ENCODE measurements at places on chromosomes 4 and X. TPM values are rescaled to one million over a fixed set of nuclear protein-coding genes. Genes with fewer than 3 reads are reported as not detected.

DNA sequence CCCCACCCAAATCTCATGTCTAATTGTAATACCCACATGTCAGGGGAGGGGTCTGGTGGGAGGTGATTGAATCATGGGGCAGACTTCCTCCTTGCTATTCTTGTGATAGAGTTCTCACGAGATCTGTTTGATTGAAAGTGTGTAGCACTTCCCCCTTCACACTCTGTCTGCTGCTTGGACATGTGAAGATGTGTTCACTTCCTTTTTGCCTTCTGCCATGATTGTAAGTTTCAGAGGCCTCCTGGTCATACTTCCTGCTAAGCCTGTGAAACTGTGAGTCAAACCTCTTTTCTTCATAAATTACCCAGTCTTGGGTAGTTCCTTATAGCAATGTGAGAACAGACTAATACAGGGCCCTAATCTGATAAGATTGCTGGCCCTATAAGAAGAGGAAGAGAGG lies 1514.8 kb downstream of the RPA4 start:
- no peaks in the 10 kb centered on the region for H3K27me3 ChIP-seq
- no peak overlapping the region for H3K4me3 ChIP-seq
- DNase-seq, result no peak

DNA sequence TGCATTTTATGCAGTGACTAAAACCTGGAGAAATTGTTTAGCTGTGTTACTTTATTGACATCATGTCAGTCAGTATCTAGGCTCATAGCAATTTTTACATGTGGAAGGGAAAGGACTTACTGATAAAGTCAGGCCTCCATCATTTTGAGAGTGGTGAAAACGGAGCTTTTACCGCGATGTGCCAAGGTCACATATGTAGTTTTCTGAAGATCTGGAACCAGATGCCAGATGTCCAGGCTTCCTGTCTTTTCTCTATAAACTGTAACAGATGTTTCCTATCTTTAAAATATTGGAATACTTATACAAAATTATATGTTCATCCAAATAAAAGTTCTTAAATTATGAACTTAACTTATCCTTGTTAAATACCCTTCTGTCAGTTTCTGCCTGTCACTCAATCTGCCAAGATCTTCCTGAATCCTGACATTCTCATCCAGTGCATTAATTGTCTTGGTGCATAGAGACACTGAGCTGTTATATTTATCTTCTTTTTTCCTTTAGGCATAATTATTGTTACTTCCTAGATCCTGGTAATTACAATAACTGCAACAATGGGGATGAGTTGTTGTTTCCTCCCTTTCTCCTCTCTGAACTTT lies 1646.2 kb upstream of the TENM3 start:
- no peaks in the 10 kb centered on the region for H3K4me1 ChIP-seq
- H3K4me3 ChIP-seq, result no peak overlapping the region
- no peak overlapping the region for H3K27ac ChIP-seq

DNA sequence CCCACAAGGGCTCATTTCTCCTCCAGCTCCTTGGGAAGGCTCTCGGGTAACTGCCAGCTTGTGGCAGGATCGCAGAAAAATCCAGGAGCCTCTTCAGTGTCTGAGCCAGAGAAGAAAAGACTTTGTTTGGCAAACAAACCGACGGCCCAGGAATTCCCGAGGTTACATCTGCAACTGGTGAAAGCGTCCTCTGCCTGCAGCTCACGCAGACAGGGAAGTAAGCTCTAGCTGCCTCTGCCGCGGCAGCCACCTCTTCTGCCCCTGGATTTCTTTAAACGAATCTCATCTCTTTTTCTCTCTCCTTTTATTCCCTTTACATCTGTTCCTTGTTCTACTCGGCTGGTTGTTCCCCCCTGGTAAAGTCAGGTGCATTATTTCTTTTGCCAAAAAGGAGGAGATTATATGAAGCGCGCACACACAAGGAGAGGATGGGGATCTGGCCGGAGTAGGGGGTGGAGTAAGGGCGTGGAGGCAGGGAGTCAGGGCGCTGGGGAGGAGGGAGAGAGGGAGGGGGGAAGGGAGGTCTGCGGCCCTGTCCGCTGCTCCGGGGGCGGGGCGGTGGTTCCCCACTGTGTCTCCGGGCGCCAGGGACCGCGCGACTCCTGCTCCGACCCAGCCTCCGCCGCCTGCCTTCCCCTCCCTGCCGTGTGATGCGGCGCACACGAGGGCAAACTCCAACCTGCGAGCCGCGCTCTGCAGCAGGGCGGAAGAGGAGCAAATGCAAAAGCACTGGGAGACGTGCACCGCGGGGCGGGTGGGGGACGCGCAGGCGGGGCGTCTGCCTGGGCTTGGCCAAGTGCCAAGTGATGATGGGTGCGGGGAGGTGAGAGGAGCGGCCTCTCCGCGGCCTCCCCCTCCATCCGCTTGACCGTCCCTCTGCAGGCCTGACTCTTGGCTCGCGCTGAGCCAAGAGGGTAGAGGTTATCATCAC lies at the start of gene DCHS2:
TSS of gene DCHS2 (minus strand) at position 459 of the 931 bp plus-strand sequence. CDS start at position 15, 444 bp downstream.
- no peak for DNase-seq
- no peaks in the 10 kb centered on the region for H3K27me3 ChIP-seq
- peak within 1 kb of the TSS; percentile 73 for H3K4me3 ChIP-seq
- no peaks in the 10 kb centered on the region for H3K36me3 ChIP-seq
- peak within 1 kb of the TSS; percentile 25 for H3K27ac ChIP-seq
- H3K4me1 ChIP-seq, result peaks cover 5% of the 10 kb centered on the region

DNA sequence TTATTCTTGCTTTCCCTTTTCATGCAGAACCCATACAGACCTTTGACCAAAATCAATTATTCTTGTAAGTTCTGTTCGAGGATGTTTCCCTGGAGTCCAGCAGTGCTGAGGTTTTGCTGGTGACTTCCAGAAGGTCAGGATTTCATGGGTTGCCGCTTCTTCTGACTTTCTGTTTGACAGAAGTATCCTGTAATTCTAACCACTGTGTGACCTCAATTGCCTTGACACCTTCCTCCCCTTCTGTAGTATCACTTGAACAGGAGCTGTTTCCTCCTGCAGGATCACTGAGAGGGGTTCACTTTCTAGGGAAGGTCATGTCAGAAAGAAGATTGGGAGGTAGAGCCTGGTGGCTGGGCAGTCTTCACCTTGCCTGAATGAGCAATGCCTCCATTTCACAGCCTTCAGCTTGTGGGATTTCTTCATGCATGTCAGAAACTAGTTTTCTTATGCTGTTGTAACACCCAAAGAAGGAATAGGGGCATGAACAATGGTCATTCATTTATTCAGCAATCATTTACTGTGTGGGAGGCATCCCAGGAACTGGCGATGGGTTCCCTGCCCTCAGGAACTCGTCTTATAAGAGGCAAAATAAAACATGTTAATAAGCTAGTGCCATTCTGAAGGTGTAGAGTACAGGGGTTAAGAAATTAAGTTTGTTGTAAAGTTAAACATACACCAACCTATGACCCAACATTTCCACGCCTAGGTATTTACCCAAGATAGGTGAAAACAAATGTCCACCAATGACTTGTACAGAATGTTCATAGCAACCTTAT lies 205.9 kb downstream of the SOWAHB start:
- no peaks in the 10 kb centered on the region for H3K27me3 ChIP-seq
- H3K4me3 ChIP-seq, result peak overlapping the region; percentile 15
- H3K36me3 ChIP-seq, result no peaks in the 10 kb centered on the region

GRCh38 chr4:128462103-128462783 lies 174.6 kb upstream of the PGRMC2 start:
- H3K4me1 ChIP-seq, result no peaks in the 10 kb centered on the region
- no peak for DNase-seq
- H3K4me3 ChIP-seq, result no peak overlapping the region
- H3K27me3 ChIP-seq, result no peaks in the 10 kb centered on the region
- no peak overlapping the region for H3K27ac ChIP-seq

GRCh38 chrX:153669901-153670731 lies 3.5 kb downstream of the PNCK start:
- H3K27me3 ChIP-seq, result no peaks in the 10 kb centered on the region
- no peak overlapping the region for H3K27ac ChIP-seq
- H3K4me1 ChIP-seq, result no peaks in the 10 kb centered on the region
- DNase-seq, result peak; percentile 17

- no peaks in the 10 kb centered on the region for H3K4me1 ChIP-seq
- no peak overlapping the region for H3K4me3 ChIP-seq
- DNase-seq, result no peak
- no peaks in the 10 kb centered on the region for H3K27me3 ChIP-seq
These were observed 257.8 kb downstream of the DHRSX start for GRCh38 chrX:2242980-2243379.

DNA sequence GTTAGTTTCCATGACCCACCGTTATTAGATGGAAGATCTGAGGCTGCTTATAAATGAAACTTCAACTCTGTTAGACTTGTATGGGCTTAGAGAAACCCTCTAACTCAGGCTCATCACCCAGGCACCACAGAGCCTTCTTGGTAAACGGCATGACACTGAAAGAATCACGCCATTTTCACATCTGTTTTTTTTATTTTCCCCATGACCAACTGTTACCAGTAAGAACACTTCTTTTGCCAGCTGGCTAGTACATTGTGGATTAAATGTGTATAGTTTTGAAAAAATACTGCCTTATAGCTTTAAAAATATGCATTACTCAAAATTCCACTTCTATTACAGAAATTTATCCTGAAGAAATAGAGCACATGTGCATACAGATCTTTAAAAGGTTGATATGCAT lies 48.0 kb upstream of the APELA start:
- H3K27me3 ChIP-seq, result no peaks in the 10 kb centered on the region
- no peaks in the 10 kb centered on the region for H3K4me1 ChIP-seq
- DNase-seq, result no peak
- H3K36me3 ChIP-seq, result no peaks in the 10 kb centered on the region
- no peak overlapping the region for H3K27ac ChIP-seq

- H3K27me3 ChIP-seq, result no peaks in the 10 kb centered on the region
- no peaks in the 10 kb centered on the region for H3K36me3 ChIP-seq
- DNase-seq, result no peak
- H3K4me3 ChIP-seq, result no peak overlapping the region
- no peak overlapping the region for H3K27ac ChIP-seq
These were observed 97.7 kb downstream of the ANXA5 start for GRCh38 chr4:121599049-121599448.

DNA sequence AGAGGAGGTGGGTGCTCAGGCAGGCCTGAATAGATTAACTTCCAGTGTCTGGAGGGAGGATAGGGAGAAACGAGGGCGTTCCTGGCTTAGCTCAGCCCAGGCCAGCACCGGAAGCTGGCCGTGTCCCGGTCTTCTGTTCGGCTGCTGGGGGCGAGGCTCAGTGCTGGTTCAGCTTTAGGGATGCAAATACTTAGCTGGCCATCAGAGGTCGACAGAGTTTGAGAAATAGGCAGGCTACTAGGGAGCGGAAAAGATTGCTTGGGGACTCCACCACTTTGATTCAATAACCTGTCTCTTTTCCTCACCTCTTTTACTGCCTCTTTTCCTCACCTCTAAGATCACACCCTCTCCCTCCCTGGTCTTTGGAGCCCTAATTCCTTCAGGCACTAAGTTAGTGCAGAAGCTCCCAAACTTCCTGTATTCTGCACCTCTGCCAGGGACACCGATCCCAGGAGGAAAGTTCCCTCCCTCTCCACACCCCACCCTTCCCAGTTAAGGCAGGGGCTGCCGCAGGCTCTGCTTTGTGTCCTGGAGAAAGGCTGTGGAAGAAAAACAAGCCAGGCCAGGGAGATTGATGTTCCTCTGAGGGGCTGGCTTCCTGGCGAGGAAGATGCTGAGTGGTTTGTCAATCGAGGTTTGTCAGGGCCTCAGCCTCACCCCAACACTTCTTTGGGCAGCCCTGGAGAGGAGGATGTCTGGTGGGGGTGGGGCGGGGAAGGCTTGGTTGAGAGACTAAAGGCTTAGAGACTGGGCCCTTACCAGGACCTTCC lies 6.0 kb upstream of the EFNB1 start:
- no peak for DNase-seq
- H3K4me1 ChIP-seq, result no peaks in the 10 kb centered on the region
- no peaks in the 10 kb centered on the region for H3K27me3 ChIP-seq
- H3K36me3 ChIP-seq, result no peaks in the 10 kb centered on the region
- H3K27ac ChIP-seq, result no peak overlapping the region

DNA sequence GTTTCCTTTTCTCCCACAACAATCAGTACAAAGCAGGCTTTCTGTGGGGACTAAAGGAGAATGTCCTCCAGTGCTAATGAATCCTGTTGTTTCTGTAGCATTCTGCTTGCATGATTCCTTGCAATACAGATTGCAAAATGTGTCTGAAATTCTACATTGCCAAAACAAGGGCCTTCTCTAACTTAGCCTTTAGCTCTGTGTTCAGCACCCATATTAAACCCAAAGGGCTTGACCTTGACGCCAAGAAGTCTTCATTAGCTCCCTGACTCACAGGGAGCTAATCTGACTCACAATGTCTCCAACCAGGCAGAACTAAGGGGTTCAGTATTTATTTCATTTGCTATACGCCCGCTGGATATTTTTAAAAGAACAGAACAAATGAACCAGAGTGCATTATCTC lies 241.4 kb upstream of the CLNK start:
- H3K4me3 ChIP-seq, result no peak overlapping the region
- no peak overlapping the region for H3K27ac ChIP-seq
- H3K36me3 ChIP-seq, result no peaks in the 10 kb centered on the region
- H3K27me3 ChIP-seq, result no peaks in the 10 kb centered on the region
- no peaks in the 10 kb centered on the region for H3K4me1 ChIP-seq

GRCh38 chr4:176359590-176359989 lies 39.8 kb downstream of the SPCS3 start:
- no peaks in the 10 kb centered on the region for H3K27me3 ChIP-seq
- H3K36me3 ChIP-seq, result no peaks in the 10 kb centered on the region
- DNase-seq, result no peak
- H3K4me3 ChIP-seq, result no peak overlapping the region
- no peak overlapping the region for H3K27ac ChIP-seq

GRCh38 chr4:124846306-124846705 lies 133.8 kb upstream of the ANKRD50 start:
- H3K27me3 ChIP-seq, result no peaks in the 10 kb centered on the region
- H3K36me3 ChIP-seq, result no peaks in the 10 kb centered on the region
- no peaks in the 10 kb centered on the region for H3K4me1 ChIP-seq
- no peak for DNase-seq
- no peak overlapping the region for H3K27ac ChIP-seq

DNA sequence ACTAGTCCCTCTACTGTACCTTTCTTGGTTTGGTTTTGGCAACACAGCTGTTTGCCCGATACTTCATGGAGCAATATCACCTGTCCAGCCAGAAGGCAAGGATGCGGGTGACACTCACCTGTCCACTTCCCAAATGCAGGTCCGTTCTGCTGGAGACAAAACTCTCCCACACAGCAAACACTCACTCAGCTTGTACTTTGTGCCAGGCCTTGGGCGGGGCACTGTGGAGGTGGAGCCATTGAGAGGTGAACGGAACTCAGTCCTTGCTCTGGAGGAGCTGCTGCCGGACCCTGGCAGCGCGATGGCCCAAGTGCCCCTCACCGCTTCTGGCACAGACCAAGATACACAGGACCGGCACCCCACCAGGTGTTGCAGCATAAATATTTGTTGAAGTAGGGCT lies 15.3 kb upstream of the HMGB3 start:
- no peaks in the 10 kb centered on the region for H3K27me3 ChIP-seq
- no peak overlapping the region for H3K4me3 ChIP-seq
- no peaks in the 10 kb centered on the region for H3K36me3 ChIP-seq

ADH1C gene
- total RNA-seq, result 8.8 TPM

SAGE1 gene
- total RNA-seq, result not detected

HMX1 gene
- not detected for total RNA-seq

AVPR2 gene
- total RNA-seq, result 0.44 TPM

SPATA4 gene
- total RNA-seq, result not detected

OPHN1 gene
- total RNA-seq, result 9.5 TPM

GLRB gene
- total RNA-seq, result 19.0 TPM

DOK7 gene
- not detected for total RNA-seq

GPC3 gene
- total RNA-seq, result 89.1 TPM

FRMPD3 gene
- 0.33 TPM for total RNA-seq

GPR50 gene
- total RNA-seq, result 0.15 TPM
